ENCODE measurements at places on chromosomes 7 and 10. TPM values are rescaled to one million over a fixed set of nuclear protein-coding genes. Genes with fewer than 3 reads are reported as not detected.

PNLIPRP2 gene
- total RNA-seq = not detected

ACADSB gene
- 22.2 TPM for total RNA-seq

CPVL gene
- total RNA-seq = 7.1 TPM

IKZF5 gene
- total RNA-seq = 6.2 TPM

PODXL gene
- 12.4 TPM for total RNA-seq

RNLS gene
- 34.5 TPM for total RNA-seq

PLXNA4 gene
- 1.1 TPM for total RNA-seq

ABCC2 gene
- 1.1 TPM for total RNA-seq

INMT gene
- 3.8 TPM for total RNA-seq

IFIT1B gene
- total RNA-seq = not detected

PTF1A gene
- not detected for total RNA-seq

MYH16 gene
- total RNA-seq = not detected

FAM149B1 gene
- total RNA-seq = 32.0 TPM

PNLIPRP1 gene
- not detected for total RNA-seq

ELFN1 gene
- not detected for total RNA-seq

CLIP2 gene
- 84.5 TPM for total RNA-seq

HNRNPF gene
- total RNA-seq = 153 TPM

PAPOLB gene
- total RNA-seq = not detected

GAD2 gene
- total RNA-seq = not detected

SLC29A3 gene
- total RNA-seq = 4.8 TPM

HOXA13 gene
- total RNA-seq = 22.5 TPM

EIF5AL1 gene
- total RNA-seq = not detected

UPF2 gene
- 28.6 TPM for total RNA-seq

MACC1 gene
- 8.5 TPM for total RNA-seq

CPA2 gene
- total RNA-seq = not detected

STEAP1 gene
- total RNA-seq = 4.1 TPM

CRYGN gene
- not detected for total RNA-seq

MAT1A gene
- not detected for total RNA-seq

LOXL4 gene
- 3.4 TPM for total RNA-seq

WDR86 gene
- total RNA-seq = 7.0 TPM

USP6NL gene
- total RNA-seq = 26.2 TPM

UBE2H gene
- total RNA-seq = 71.8 TPM

ADAM12 gene
- 1.1 TPM for total RNA-seq

SLC26A4 gene
- 0.16 TPM for total RNA-seq

SEPTIN14 gene
- total RNA-seq = not detected

SLC13A4 gene
- total RNA-seq = not detected

PAPSS2 gene
- 82.9 TPM for total RNA-seq

BEND7 gene
- total RNA-seq = 30.3 TPM

CUEDC2 gene
- 32.8 TPM for total RNA-seq

All from transverse colon (tissue), 4 donors.